Spinal cord (tissue), 10 donors: ENCODE measurements at places on chromosomes 11 and 22.

DNA sequence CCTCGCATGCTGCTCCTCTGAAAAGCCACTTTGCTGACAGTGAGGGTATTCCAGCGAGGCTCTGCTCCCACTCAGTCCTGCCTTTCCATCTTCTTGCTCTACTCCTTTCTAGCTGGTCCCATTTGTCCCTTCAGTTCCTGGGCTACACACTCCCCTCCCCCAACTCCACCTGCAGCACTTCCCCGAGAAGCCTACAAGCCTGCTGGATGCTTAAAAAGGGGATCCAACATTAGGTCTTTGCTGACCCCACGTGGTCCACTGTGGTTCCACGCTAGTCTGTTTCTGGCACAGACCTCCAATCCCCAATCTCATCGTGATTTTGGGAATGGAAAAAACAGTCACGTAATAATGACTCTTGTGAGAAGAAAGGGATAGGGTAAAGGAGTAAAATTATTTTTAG is 121.6 kb upstream of the SNX19 start:
- DNase-seq, result no peak

DNA sequence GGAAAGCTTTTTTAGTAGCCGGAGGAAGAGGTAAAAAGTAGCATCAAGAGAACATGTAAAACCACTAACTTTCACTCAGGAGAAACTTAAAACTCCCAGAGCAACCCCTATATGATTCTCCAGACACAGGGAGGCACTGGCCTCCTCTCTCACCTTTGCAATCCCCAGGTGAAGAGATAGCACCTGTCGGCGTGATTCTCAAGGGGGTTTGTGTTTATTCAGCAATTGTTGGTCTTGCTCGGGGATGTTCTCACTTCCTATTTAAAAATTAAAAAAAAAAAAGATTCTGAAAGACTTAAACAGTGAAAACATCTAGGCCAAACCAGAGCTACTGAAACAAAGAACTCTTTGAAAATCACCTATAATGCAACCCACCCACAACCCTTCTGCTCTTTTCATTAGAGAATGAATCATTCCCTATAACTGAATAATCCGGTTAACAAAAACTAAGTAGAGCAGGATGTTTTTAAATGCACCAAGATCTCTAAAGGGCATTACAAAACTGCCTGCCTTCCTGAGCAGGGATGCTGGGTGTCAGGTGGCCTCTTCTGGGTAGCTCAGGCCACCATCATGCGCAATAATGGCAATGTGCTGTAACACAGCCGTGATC is 24.9 kb downstream of the DHCR7 start:
- DNase-seq, result no peak

DNA sequence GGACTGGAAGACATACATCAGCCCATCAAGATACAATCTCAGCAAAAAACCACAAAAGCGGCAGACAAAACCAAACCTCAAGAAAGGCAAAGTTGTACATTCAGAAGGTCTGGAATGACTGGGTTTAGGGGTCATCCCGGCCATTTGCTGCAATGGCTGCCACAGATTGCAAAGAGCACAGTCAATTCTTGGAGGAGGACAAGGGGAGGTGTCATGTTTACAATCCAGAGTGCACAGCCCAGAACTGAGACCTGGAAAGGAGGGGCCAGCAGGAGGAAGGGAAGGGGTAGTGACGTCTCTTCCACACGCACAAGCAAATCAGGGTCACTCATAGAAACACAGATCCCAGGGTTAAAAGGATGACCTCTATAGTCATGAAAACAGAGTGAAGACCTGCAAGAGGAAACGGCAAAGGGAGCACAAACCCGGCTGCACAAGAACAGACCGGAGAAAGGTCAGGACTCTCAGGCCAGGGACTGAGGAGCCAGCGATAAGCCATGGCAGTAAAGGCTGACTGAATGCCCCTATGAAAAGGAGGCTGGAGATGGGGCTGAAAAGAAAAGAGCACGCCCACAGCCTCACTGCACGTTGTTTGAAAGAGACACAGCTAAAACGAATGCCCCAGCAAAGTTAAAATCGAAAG is 18.2 kb upstream of the MUC5AC start:
- no peak for DNase-seq

DNA sequence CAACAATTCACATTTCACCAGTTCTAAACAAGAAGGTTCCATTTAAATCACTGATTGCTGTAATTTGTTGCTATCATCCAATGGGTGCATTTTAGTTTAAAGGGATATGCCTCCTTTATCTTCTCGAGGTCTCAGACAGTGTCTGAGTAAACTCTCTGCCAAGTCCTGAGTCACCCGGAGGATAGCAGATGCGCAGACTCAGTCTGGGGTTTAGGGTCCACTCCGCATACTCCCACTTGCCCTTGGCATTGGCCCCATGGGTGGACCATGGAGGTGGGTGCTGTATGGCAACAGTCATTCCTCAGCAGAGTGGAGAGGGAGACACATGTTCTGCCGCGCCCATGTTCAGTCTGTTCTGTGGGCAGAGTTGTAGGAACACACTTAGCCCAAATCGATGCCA is 65.4 kb upstream of the CRTAM start:
- DNase-seq, result no peak

- no peak for DNase-seq
These were observed 12.3 kb downstream of the ZBED5 start for GRCh38 chr11:10845589-10845988.

- peak; percentile 69 for DNase-seq
These were observed 72.3 kb downstream of the ARFGAP2 start for GRCh38 chr11:47104261-47104950.

GRCh38 chr11:63504933-63505586 is 824 bp upstream of the LGALS12 start:
- no peak for DNase-seq

GRCh38 chr22:46673662-46674236 is 53.6 kb downstream of the GRAMD4 start:
- no peak for DNase-seq

DNA sequence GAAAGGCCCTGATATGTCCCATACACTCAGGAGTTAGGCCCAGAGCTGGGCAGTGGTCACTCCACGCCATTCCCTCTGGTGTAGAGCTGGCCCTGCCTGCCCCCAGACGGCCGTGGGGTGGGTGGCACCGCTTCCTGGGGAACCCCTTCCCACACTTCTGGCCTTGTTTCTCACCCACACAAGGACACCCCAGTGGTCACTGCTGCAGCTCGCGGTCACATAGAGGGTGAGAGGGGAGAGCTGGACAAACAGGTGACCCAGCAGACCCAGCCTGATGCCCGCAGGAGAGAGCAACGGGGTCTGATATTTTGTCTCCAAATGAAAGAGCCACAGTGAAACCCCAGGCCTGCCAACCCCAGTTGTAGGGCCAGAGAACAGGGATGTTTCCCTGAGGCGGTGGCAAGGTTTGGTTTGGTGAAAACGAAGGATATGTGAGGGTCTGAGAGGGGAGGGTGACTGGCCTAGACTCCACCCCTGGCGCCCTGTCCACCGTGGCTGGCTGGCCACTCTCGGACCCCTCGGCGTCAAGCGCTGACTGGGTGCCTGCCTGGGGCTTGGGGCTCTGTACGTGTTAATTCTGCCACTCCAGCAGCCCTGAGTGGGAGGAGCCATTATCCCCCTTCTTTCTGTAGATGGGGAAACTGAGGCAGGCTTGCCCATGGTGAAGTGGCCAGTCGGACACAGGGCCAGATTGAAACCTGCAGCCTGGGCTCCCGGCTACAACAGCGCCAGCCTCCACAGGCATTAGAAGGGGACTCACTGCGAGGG is 71.0 kb upstream of the PPARA start:
- no peak for DNase-seq

DNA sequence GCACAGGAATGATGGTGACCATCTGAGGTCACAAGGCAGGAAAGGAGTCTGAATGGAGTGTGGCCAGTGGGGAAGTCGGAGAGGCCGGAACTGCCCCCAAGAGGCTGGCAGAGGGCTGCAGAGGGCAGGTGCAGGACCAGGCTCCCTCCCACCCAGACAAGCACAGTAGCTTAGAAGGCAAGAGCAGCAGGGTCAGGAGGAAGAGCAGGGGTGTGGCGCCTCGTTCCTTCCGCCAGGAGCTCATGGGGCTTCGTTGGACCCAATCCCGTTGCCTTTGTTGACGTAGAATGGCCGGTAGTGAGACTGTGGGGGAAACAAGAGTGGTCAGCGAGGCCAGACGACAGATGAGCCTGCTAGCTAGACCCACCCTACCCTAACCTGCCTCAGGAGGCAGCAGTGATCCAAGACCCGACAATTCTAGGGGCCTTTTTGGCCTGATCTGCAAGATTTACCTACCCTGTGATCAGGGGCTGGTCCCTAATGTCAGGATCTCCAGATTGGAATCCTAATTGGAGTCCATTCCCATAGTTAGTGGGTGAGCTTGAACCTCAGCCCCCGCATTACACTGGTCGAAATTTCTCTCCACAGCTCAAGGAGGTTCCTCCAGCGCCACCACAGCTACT is 25.6 kb downstream of the TRIM29 start:
- no peak for DNase-seq

- DNase-seq, result no peak
These were observed 183.5 kb upstream of the SNX19 start for GRCh38 chr11:131099746-131100145.

DNA sequence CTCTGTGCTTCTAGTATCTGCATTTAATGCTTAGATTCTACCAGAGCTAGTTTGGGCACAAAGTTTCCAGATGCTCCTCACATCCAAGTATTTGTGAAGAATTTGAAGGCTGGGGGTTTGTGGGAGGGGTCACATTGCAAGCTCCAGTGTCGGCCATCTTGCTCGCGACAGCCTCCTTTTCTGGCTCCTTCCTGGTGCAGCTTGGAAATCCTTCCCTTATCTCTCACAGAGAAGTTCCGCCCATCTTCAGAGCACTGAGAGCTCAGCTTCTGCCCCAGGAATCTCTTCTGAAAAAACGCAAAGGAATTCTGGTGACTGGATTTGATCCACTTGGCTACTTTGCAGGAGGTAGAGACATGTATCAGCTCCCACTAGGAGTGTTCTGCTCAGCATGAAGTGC is 497.5 kb downstream of the TBC1D22A start:
- DNase-seq, result no peak

- no peak for DNase-seq
These were observed 11.5 kb upstream of the RAB39A start for GRCh38 chr11:107916671-107917241.

DNA sequence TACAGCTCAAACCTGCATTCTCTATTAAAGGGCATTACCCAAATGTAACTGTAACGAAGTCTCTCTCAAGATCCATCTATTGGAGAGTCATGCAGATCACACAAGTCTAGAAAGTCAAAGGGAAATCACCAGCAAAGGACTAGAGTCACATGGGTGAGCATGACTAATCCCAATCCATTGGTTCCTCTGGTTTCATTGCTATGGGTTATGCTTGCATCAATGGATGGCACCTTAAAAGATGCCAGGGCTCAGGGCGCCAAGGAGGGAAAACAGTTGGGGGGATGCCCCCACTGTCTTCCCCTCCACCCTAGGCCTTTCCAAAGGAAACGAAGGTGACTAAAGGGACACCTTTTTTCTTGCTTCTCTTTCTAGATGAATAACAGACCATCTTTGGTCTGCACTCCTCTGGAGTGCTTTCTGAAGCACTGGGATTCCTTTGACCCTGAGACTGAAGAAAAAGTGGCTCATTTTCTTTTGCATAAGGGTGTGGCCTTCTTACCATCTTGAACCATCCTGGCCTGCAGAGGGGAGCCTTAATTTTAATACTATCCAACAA is 8.1 kb downstream of the NXPE4 start:
- no peak for DNase-seq

- no peak for DNase-seq
These were observed 18.2 kb downstream of the APOL4 start for GRCh38 chr22:36183446-36183845.

DNA sequence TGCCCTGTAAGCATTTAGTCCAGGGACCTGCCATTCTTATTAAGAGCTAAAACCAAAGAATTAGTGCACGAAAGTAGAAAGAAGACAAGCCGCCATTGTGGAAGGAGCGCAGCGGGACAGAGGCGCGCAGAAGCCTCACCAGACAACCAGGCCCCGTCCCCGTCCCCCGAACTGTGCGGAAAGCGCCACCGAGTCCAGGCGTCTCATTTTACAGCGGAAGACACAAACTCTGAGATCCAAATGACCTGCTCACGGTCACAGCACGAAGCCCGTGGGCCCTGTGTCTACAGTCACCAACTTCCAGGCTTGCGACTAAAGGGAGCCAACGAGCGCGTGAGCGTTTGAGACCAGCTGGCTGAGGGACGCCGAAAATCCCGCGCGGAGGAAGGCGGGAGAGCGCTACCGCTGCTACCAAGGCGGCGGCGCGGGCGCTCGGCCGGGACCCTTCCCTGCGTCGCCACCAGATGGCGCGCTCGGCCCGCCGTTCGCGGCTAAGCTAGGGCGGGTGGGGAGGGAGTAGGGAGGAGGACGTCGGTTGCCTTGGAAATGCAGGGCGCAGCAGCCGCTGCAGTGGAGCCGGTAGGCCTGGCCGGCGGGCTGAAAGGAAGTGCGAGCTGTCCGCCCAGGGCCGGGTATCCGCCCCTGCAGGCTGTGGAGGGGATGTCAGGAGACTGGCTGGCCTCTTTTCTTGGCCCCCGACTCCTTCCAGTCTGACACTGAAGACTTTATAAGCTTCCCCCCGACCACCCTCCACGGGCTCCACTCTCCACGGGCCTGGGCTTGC is 434 bp upstream of the CCDC83 start:
- peak; percentile 90 for DNase-seq

GRCh38 chr22:39947220-39948216 is 12.7 kb upstream of the TMA7B start:
- no peak for DNase-seq

DNA sequence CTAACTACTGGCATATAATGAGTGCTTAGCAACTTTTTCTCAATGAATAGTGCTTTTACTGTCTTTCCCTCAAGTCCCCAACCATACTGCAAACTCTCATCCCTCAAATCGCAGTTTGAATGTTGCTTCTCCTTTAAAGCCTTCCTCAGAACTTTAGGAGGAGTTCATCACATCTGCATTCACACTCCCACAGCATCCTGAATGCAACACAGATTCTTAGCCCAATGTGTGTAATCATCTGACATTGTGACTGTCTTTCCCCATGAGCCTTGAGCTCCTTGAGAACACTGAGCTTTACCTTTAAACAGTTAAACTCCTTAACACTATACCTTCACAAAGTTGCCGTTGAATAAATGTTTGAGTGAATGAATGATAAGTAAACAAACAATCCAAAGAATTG is 81.7 kb upstream of the FAM181B start:
- no peak for DNase-seq

GRCh38 chr11:16912692-16913111 is 101.5 kb downstream of the PLEKHA7 start:
- peak; percentile 88 for DNase-seq

DNA sequence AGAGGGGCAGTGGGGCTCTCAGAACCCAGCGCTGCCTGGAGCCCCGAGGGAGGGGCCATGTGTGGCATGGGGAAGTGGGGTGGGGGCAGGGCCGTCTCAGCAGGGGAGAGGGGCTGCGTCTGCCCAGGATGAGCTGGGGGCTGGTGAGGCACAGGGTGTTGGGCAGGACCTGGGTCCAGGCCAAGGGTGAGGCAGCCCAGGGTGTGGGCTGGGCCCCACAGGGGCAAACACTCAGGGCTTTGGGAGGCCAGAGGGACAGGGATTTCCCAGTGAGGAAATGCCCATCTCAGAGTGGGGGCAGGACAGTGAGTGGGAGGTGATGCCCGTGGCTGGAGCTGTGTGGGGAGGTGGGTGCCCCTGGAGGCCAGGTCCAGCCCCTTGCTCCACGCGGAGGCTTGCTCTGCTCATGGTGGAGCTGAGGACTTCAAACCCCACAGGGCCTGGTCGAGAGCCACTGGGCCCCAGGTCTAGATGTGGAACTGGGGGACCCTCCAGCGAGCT is 5.4 kb downstream of the PLXNB2 start:
- no peak for DNase-seq
